NT2/D1 (cell line): ENCODE measurements at places on chromosomes 4 and X.
A peak's percentile ranks its signal among the peaks of the same experiment; 100 is the strongest.

- no peak for DNase-seq
Observed at GRCh38 chrX:109880629-109881028, 122.3 kb upstream of the TMEM164 start.

GRCh38 chr4:37631551-37631950 lies 54.6 kb downstream of the RELL1 start:
- no peak for DNase-seq

GRCh38 chr4:30768277-30768676 lies 48.1 kb downstream of the PCDH7 start:
- DNase-seq: no peak

GRCh38 chr4:68358988-68359387 lies 9.1 kb upstream of the YTHDC1 start:
- DNase-seq: no peak

- no peak for DNase-seq
Observed at GRCh38 chr4:159685340-159686092, 582.6 kb downstream of the RAPGEF2 start.

- no peak for DNase-seq
Observed at GRCh38 chr4:182746876-182747275, 170.3 kb downstream of the DCTD start.

DNA sequence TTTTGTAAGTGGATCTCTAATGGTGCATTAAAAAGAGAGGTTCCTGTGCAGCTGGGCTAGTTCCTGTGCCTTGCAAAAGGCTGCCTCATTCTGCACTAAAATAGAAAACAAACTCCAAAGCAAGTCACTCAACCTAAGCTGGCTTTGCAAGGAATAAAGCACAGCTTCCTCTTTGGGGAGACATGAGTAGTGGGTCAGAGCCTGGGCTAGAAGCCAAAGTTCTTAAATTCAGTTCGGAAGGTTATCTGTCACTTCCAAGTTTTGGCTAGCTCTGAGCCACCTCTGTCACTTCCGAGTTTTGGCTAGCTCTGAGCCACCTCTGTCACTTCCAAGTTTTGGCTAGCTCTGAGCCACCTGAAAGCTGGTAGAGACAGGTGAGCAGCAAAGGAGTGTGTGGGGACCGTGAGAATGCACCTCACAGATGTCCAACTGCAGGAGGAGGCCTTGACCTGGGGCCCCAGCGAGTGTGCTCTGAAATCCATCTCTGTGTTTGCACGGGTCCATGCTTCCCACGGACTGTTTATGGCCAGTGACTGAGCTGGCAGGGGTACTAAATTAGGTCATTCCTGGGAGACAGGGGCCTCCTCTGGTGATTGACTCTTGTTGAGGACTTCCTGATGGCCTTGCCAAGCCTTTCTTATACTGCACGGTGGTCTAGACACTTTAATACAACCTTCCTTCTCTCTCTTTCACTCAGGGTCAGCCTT lies 36.4 kb upstream of the MAMLD1 start:
- DNase-seq: no peak

GRCh38 chr4:24778464-24779225 lies 16.7 kb upstream of the SOD3 start:
- DNase-seq: no peak

GRCh38 chrX:110964786-110965185 lies 131.2 kb upstream of the PAK3 start:
- peak; percentile 32 for DNase-seq

- no peak for DNase-seq
Observed at GRCh38 chr4:156970501-156971164, 966 bp downstream of the PDGFC start.

DNA sequence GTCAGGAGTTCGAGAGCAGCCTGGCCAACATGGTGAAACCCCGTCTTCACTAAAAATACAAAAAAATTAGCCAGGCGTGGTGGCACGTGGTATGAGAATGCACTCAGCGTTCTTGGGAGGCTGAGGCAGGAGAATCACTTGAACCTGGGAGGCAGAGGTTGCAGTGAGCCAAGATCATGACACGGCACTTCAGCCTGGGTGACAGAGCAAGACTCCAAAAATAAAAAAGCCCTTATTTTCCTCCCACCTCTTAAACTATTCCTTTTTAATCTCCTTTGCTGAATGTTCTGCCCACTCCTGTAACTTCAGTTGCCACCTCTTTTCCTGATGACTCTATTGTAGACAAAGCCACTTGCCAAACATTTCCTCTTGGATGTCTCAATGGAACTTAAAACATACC lies 72.6 kb downstream of the TAF1 start:
- DNase-seq: no peak

DNA sequence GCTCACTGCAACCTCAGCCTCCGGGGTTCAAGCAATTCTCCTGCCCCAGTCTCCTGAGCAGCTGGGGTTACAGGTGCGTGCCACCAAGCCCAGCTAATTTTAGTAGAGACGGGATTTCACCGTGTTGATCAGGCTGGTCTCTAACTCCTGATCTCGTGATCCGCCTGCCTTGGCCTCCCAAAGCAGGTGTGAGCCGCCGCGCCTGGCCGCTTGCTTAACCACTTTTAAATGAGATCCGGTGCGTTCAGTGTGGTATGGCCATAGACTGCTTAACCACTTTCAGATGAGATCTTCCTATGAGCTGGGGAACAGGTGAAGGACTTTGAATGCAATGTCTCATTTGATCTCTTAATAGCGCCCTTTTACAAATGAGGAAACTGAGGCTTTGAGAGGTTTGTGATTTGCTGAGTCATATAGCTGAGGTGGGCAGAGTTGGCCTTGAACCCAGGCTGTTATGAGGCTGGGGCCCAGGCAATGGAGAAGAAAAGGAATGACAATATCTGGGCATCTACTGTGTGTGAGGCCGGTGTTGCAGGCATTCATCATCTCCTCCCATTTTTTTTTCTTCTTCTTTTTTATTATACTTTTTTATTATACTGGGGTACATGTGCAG lies 41.9 kb upstream of the NSG1 start:
- DNase-seq: no peak

GRCh38 chr4:73417973-73418372 lies 13.9 kb downstream of the ALB start:
- DNase-seq: no peak

GRCh38 chr4:101259876-101260275 lies 87.5 kb downstream of the PPP3CA start:
- DNase-seq: no peak

DNA sequence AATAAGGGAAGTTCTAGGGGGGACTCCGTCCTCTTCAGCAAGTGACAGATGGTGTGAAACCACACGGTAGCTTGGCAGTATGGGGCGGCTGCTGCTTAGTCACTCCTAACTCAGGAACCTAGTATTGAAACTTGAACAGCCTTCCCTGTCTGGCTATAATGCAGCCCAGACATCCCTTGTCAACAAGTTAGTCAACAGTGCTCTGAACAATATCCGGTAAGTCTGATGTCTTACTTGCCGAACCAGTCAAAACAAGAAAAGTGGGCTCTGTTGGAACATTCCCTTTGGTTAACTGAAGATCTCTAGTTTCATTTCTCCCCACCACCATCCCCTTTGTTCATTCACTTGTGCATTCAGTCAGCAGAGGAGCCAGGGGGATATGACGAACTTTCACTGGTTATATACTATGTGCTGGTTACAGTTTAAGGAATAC lies 18.7 kb upstream of the CXCL13 start:
- DNase-seq: no peak

GRCh38 chr4:113637823-113638561 lies 123.5 kb downstream of the CAMK2D start:
- no peak for DNase-seq

- no peak for DNase-seq
Observed at GRCh38 chr4:88308587-88308986, 24.2 kb upstream of the PPM1K start.

DNA sequence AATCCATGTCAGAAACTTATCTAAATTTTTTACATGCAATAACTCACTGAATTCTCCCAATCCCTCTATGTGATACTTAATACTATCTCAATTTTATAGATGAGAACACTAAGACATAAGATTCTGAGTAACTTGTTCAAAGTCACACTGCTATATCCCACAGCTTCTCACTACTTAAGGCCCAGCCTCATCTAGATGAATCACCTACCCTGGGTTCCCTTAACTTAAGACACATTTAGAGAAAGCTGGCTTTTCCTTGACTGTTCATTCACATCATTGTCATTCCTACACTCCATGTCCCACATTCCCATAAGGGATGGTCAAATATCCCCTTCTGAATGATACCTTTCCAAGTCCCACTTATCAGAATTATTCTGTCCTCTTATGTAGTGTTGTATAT lies 21.0 kb downstream of the TNIP3 start:
- no peak for DNase-seq

DNA sequence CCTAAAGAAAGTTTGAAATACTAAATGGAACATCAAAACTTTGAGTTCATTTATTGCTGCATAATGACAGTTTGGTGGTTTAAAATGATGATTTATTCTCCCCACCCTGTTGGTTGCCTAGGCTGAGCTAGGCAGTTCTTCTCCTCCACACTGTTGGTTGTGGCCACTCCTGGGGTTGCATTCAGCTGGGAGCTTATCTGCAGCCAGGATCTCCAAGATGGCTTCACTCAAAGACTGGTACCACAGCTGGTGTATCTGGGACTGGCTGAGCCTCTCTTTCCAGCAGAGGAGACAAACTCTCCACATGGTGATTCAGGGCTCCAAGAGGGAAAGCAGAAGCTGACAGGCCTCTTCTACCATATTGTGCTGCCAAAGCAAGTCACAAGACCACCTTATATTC lies 33.1 kb downstream of the MSL3 start:
- DNase-seq: no peak

DNA sequence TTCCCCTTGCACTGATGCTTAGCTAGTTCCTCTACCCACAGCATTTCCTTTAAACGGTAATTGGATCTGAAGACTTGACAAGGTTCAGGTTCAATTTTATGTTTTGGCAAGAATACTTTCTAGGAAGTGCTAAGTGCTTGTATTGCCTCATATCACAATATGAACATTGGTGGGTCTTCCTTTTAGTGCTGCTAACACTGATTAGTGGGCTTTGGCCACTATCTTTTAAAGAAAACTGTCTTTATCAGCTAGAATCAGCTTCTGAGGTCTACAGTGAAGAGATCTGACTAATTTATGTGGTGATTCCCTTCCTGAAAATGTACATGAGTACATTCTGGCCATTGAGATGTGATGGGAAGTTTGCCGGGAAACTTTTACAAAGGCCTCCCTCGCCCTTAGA lies 316.7 kb upstream of the KLF3 start:
- DNase-seq: no peak

DNA sequence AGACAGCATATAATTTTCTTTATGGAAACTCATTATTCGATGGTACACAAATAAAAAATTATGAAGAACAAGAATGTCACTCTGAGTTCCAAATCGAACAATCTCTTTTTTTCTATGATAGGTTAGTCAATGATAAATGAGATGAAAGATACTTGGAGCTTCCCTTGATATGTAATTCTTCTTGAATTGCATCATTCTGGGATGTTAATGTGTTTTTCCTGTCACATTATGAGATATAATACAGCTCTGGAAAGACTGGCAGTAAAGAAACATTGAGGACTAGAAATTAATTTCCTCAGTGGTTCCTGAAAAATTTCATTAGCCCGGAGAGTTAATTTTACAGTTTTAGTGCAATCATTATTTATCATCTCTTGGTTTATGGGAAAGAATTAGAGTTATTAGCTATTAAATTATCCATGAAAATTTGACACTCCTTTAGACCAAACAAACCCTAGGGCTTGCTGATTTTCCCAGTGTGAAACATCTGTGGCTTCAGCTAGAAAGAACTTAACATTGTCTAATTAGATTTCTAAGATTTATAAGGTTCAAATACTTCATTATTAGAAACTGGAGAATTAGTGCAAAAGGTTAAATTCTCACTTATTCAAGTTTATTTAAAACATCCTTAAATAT lies 1546.6 kb upstream of the TENM3 start:
- DNase-seq: no peak

DNA sequence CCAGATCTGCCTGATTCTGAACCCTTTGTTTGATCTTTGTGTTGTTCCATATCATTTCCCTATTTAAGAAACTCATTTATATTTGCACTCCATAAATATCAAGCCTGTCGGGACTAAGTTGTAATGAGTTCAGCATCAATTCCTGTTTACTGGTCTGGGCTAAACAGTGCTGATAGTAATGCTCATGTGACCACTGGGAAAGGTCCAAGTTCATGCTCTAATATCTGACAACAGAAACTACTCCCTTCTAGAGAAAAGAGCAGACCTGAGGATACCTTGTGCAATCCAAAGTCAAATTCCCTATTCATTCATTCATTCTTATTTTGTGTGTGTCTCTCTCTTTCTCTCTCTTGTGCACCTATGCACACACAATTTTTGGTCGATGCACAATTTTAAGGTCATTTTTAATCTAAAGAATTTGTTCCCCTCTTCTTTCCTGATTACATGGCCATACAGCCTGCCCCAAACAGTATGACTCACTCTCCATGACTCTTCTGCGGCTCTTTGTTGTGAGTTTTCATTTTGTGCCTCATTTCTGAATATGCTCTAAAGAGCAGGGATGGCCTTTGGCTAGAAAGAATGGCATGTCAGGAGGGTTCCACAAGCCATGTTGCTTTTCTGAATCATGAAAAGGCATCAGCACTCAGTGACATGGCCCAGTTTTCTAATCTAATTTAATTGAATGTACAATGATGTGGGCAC lies 664.3 kb downstream of the RPA4 start:
- DNase-seq: no peak

GRCh38 chrX:130834149-130834548 lies 68.9 kb downstream of the ENOX2 start:
- peak; percentile 39 for DNase-seq

DNA sequence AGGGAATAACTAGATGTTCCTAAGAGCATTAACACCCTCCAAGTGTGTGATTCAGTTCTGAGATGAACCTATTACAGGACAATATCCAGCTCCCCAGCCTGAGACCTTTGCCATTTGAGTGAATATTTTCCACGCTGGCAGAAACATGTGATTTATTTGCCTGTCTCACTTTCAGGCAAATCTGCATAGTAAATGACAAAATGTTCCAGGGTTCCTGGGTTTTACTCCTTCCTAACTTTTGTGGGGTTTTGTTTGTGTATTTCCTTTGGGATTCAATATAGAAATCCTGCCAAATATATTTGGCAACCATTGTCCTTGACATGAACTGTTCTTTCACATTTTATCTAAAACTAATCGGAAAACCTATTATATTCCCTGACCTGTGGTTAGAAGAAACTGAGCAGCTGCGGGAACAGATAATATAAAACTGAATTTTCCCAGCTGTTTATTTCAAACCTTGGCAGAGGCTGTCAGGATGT lies 12.5 kb downstream of the F8 start:
- DNase-seq: no peak
